ENCODE measurements at places on chromosomes 4 and X. TPM values are rescaled to one million over a fixed set of nuclear protein-coding genes. Genes with fewer than 3 reads are reported as not detected.

Gene PABPC4L
- total RNA-seq: not detected

Gene TBC1D9
- 12.9 TPM for total RNA-seq

Gene TEX13B
- not detected for total RNA-seq

Gene IGSF1
- total RNA-seq: 0.08 TPM

Gene HTN1
- not detected for total RNA-seq

Gene APEX2
- 35.4 TPM for total RNA-seq

Gene DIPK2B
- total RNA-seq: not detected

Gene TCEAL7
- not detected for total RNA-seq

Gene GPR143
- not detected for total RNA-seq

Gene P2RY4
- total RNA-seq: 0.13 TPM

Gene RAI2
- total RNA-seq: not detected

Gene MAP7D2
- total RNA-seq: 0.13 TPM

Gene SHOX
- total RNA-seq: not detected

Gene CTAG2
- total RNA-seq: not detected

Gene MBNL3
- 32.7 TPM for total RNA-seq

Gene FAM241A
- total RNA-seq: 2.2 TPM

All from GM12878 (cell line).